Suprapubic skin (tissue), 4 donors: ENCODE measurements at places on chromosomes 1 and 21. TPM values are rescaled to one million over a fixed set of nuclear protein-coding genes. Genes with fewer than 3 reads are reported as not detected.

GRCh38 chr1:93581917-93582850, 99.5 kb downstream of the BCAR3 start:
- DNase-seq, result no peak

- no peak for DNase-seq
These were observed 938.7 kb downstream of the TTLL7 start for GRCh38 chr1:83060221-83060620.

Gene IVL
- 213 TPM for total RNA-seq

- DNase-seq, result no peak
These were observed 411.8 kb upstream of the DAB1 start for GRCh38 chr1:57835620-57836019.

Gene CFAP74
- not detected for total RNA-seq

- no peak for DNase-seq
These were observed 424.3 kb downstream of the PCP4 start for GRCh38 chr21:40291560-40291959.
